Activated effector memory CD4-positive, alpha-beta T cell treated with Interleukin-2 at 50 U/mL for 16 hours (primary cell): ENCODE measurements at places on chromosomes 16 and 17.

- DNase-seq, result no peak
Measured at GRCh38 chr17:35740997-35741931, 9.8 kb downstream of the RASL10B start.

DNA sequence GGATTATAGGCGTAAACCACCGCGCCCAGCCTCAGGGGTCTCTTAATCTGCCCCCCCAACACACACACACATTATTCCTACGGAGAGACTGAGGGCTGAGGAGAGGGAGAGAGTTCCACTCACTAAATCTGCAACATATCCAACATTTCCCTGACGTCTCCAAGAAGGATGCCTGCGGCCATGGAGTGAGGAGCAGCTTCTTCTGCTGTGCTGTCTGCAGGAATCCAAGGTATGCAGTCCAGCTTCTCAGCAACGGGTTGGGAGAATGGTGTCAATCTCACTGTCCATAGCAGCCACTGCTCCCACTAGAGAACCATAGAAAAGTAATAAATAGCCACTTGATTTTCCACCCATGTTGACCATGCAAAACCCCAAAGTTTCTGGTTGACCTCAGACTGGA lies 5.1 kb upstream of the PLXDC1 start:
- DNase-seq, result no peak

GRCh38 chr16:14958970-14959369 lies 15.9 kb upstream of the PDXDC1 start:
- no peak for DNase-seq

- DNase-seq, result peak; percentile 83
Measured at GRCh38 chr16:19717741-19718623, at the start of the genes IQCK and KNOP1. Gene IQCK, plus strand, starts transcription at chr16:19718271. Its CDS starts 36 bp downstream, at chr16:19718307. Gene KNOP1, minus strand, starts transcription at chr16:19718227. Its CDS starts 3,192 bp downstream, at chr16:19715035.

DNA sequence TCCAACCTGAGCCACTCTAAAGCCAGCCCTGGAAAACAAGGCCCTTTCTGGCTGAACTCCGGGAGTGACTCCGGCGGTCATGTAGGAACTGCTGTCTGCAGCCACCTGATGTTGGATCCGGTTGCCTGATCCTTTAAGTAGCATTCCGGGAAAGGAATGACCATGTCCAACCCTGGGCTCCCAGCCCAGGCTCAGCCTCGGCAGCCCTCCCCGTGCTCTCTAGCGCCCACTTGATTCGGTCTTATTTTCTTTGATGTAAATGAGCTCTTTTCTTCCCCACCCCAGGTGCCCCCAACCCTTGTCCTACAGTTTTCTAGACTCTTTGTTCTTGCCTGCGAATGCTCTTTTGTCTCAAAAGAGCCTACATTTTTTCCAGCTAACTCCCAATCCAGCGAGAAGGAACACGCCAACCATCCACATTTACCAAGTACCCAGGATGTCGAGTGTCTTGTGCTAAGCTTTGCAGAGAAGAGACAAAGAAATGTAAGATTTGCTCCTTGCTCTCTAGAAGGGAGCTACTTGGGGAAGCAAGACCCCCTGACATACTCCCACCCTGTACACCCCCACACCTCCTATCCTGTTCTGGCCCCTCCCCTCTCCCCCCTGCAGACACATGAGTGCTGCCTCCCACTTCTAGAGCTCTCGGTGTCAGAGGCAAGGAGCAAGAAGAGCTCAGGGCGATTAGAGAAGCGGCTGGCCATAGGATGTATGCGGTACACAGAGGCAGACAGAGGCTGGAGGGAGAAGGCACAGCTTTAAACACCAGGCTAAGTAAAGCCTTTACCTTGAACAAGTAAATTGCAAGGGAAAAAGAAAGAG lies 53.8 kb downstream of the COG7 start:
- DNase-seq, result no peak

- DNase-seq, result no peak
Measured at GRCh38 chr17:67779098-67779672, 46.1 kb upstream of the BPTF start.

- no peak for DNase-seq
Measured at GRCh38 chr17:68707031-68707430, 105.9 kb upstream of the FAM20A start.

GRCh38 chr16:86826941-86827340 lies 248.6 kb downstream of the FOXL1 start:
- DNase-seq, result no peak

- DNase-seq, result no peak
Measured at GRCh38 chr16:11985250-11985649, 8.7 kb downstream of the SNX29 start.

- no peak for DNase-seq
Measured at GRCh38 chr16:797120-797420, 3.5 kb downstream of the GNG13 start.

- DNase-seq, result peak; percentile 58
Measured at GRCh38 chr17:57783338-57783742, 38.2 kb upstream of the CCDC182 start.

- no peak for DNase-seq
Measured at GRCh38 chr17:70767102-70767701, 597.9 kb downstream of the KCNJ2 start.

DNA sequence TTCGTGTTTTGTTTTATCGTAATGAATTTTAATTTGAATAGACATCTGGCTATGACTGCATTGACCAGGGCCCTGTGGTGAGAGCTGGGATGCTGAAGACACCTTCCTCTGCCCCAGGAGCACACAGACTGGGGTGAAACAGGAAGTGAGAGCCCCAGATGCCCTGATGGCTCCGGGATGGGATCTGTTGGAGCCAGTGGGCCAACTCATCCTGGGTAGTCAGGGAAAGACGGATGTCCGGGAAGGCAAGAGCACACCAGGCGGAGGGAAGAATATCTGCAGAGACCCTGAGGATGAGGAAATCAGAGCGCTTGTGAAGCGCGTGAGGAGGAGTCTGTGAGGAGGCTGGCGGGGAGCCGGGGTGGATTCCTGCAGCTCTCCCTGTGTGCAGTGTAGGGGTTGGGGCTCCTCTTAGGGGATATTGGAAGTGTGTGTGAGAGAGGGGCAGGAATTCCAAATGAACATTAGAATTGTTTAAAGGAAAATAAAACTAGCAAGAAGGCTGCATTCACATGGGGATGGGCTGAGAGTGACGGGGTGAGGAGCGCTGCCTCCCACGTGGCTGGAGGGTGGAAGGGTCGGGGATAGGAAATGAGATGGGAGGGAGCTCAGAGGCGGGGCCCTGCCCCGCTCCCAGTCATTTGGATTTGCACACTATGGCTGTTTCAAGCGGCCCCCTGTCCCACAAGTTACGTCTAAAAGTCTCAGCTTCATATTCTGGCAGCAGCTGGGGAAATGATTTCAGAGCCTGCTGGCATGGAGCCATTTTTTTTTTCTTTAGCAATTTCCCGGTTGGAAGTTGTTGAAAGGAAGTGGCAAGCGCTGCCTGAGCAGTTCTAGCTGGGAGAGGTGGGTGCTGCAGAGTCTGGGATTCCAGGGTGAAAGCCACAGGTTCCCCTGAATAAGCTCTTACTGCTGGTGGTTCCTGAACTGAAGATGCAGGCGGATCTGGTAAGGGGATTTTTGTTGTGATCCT lies 71.2 kb upstream of the LGALS9 start:
- no peak for DNase-seq

GRCh38 chr17:7893187-7893880 lies 4.7 kb downstream of the CHD3 start:
- no peak for DNase-seq

DNA sequence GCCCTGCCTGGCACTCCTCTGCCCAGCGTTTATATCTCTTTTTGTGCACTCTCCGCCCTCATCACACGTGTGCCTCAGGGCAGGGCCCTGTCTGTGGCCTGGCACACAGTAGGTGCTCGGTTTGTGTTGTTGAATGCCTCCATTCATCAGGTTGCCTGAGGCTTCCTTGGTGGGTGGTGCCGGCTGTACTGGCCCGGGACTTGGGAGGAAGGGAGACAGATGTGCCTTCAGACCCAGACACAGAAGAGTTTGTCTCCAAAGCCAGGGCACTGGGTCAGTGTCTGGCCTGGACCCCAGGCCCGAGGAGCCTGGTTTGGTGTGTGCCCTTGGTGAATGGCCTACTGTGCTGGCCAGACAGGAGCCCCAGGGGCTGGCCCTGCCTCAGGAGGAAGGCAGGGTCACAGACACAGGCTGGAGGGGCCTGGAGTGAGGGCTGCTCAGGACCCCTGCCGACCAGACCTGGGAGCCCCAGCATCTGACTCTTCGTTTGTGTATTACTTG lies 71.6 kb downstream of the RAI1 start:
- DNase-seq, result no peak

GRCh38 chr17:16987830-16988601 lies 16.1 kb upstream of the TNFRSF13B start:
- DNase-seq, result peak; percentile 54

DNA sequence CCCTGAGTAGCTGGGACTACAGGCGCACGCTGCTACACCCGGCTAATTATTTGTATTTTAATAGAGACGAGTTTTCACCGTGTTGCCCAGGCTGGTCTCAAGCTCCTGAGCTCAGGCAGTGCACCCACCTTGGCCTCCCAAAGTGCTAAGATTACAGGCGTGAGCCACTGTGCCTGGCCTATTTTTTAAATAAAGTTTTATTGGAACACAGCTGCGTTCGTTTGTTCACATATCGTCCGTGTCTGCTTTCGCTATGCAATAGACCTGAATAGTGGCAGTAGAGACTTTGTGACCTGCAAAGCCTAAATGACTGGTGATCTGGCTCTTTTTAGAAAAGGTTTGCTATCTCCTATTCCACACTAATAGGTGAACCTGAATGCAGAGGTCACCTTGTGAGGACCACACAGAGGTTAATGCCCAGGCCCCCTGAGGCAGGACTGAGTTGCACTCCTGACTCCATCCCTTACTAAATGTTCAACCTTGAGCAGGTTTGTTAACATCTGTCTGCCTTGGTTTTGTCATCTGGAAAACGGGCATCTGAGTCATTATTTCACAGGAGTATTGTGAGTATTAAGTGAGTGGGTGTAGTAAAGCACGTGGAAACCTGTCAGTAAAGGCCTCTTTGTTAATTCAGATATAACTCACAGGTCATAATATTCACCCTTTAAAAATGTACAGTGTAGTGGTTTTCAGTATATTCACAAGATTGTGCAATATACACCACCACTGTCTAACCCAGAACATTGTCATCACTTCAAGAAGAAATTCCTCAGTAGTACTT lies 157.5 kb upstream of the CACNG5 start:
- DNase-seq, result no peak

DNA sequence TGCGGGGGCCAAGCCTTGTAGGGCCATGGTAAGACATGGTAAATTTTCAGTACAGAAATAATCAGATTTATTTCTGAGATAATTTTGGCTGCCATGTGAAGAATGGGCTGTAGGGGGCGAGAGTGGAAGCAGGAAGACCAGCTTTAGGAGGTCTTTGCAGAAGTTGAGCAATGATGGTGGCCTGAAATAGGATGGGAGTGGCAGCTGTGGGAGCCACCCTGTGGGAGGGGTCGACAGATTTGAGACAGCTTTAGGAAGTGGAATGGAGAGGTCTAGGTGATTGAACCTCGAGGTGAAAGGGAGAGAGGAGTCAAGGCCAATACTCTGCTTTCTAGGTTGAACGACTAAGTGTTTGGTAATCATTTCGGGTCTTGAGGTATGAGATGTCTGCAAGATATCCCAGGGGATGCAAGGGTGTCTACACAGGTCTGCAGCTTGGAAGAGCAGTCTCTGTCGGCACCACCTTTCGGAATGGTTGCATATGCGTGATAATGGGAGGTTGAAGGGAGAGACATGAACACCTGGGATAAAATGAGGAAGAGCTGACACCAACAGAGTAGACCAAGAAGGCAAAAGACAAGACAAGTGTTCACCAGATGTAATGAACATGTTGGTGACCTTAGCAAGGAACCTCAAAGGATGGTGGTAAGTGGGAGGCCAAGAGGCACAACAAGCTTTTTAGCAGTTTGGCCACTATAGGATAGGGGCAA lies 4.2 kb upstream of the ATXN7L3 start:
- DNase-seq, result no peak

DNA sequence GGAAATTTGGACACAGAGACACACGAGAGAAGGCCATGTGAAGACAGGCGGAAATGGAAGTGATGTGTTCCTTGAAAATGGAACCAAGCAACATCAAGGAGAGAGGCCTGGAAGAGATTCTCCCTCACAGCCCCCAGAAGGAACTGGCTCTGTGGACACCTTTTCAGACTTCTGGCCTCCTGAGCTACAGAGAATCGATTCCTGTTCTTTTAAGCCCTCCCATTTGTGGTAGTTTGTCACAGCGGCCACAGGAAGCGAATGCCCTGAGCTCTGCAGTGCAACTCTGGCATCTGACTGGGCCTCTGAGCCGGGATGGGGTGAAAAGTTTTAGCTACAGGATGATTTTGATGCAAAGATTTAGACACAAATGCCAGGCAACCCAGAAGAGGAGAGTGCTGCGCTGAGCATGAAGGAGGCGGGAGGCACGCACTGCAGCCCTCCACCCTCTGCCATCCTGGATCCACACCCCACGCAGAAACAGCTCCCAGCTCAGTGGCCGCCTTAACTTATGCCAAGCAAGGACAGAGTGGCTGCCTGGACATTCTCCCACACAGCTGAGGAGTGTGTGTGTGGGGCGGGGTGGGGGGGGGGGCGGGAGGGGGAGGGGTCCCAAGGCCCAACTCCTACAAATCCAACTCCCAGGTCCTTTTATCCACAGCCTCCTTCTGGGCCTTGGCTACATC lies 2.2 kb downstream of the TIMP2 start:
- no peak for DNase-seq

GRCh38 chr17:58060596-58061191 lies 22.5 kb upstream of the DYNLL2 start:
- no peak for DNase-seq
